ENCODE measurements at places on chromosomes 3 and 15. TPM values are rescaled to one million over a fixed set of nuclear protein-coding genes. Genes with fewer than 3 reads are reported as not detected.

Gene PLSCR2
- total RNA-seq, result 0.40 TPM

Gene KLHL18
- 70.8 TPM for total RNA-seq

- no peak for DNase-seq
Observed at GRCh38 chr15:80514071-80514780, 110.0 kb downstream of the ARNT2 start.

Gene SKIC8
- total RNA-seq, result 87.3 TPM

DNA sequence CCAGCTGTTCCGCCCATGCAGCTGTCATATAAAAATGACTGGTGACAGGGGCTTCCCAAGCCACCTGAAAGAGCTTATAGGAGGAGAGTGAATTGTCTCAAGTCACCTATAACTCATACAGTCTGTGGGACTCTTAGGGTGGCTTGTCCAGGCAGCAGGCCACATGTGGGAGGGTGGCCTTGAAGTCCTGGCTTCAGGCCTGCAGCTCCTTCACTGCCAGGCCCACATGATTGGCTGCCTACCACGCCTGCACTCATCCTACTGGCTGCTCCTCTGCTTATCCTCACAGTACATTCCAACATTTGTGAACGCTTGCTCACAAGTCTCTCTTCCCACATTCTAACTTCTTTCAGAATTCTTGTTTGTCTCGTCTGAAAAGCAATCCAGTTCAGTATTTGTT lies 41.1 kb upstream of the TIPARP start:
- DNase-seq, result no peak

All from K562 (cell line).